ENCODE measurements at places on chromosomes 12 and 14. TPM values are rescaled to one million over a fixed set of nuclear protein-coding genes. Genes with fewer than 3 reads are reported as not detected.

DNA sequence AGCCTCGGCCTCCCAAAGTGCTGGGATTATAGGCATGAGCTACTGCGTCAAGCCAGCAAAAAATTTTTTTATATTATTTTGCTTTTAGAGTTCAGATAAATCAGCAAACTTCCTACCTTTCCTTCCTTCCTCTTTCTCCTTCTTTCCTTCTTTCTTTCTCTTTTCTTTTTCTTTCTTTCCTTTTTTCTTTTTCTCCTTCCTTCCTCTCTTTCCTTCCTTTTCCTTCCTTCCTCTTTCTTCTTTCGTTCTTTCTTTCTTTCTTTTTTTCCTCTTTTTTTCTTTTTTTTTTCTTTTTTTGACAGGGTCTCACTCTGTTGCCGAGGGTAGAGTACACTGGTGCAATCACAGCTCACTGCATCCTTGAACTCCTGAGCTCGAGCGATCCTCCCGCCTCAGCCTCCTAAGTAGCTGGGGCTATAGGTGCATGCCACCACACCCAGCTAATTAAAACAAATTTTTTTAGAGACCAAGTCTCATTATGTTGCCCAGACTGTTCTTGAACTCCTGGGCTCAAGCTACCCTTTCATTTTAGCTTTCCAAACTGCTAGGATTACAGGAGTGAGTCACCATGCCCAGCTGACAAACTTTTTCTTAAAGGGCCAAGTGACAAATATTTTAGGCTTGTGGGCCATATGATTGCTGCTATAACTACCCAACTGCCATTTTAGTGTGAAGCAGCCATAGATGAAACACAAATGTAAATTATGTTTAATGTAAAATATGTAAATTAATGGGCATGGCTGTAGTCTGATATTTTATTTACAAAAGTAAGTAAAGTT is 7.1 kb upstream of the WASHC4 start:
- H3K4me1 ChIP-seq, result no peaks in the 10 kb centered on the region
- H3K27me3 ChIP-seq, result peaks cover 67% of the 10 kb centered on the region
- H3K36me3 ChIP-seq, result no peaks in the 10 kb centered on the region
- no peak overlapping the region for H3K27ac ChIP-seq
- no peak for DNase-seq
- H3K4me3 ChIP-seq, result no peak overlapping the region

GRCh38 chr14:100078997-100079725 is 13.9 kb downstream of the EVL start:
- H3K27me3 ChIP-seq, result no peaks in the 10 kb centered on the region
- H3K27ac ChIP-seq, result no peak overlapping the region
- H3K4me3 ChIP-seq, result no peak overlapping the region
- no peaks in the 10 kb centered on the region for H3K36me3 ChIP-seq
- DNase-seq, result peak; percentile 89
- H3K4me1 ChIP-seq, result no peaks in the 10 kb centered on the region

Gene SMIM41
- total RNA-seq, result not detected

Gene PSMA3
- total RNA-seq, result 314 TPM

Gene IFT43
- total RNA-seq, result 48.7 TPM
